ENCODE measurements at places on chromosomes 7 and 10. TPM values are rescaled to one million over a fixed set of nuclear protein-coding genes. Genes with fewer than 3 reads are reported as not detected.

DNA sequence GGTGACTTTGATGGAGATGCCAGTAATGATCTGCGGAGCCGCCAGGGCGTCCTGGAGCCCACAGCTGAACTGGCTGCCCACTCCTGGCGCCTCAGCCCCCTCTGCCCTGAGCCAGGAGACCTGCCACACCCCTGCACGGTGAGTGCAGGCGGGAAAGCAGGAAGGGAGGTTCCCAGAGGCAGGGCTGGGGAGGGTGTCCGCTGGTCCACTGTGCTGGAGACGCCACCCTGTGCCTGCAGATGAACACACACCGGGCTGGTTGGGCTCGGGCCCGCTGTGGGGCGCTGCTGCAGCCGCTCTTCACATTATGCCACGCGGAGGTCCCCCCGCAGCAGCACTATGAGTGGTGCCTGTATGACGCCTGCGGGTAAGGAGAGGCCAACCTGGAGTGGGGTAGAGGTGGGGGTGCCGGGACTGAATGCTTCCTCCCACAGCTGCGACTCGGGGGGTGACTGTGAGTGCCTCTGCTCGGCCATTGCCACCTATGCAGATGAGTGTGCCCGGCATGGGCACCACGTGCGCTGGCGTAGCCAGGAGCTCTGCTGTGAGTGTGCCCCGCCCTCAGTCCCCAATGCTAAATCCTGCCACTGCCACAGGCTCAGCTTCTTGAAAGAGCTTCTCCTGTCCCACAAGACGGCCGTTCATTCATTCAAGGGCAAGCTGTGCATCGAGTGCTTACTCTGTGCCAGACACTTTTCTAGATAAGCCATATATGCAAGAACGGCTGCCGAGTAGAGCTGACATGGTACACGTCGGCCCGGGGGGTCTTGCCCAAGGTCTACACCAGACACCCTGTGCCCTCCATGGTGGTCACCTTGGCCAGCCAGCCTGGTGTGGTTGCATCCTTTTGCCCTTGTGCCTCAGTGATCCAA lies 14.3 kb upstream of the ZNF467 start:
- DNase-seq: no peak

WDFY4 gene
- total RNA-seq: 1.1 TPM

TAF6 gene
- 35.8 TPM for total RNA-seq

UFSP1 gene
- 2.2 TPM for total RNA-seq

PDE1C gene
- 181 TPM for total RNA-seq
